Activated CD4-positive, alpha-beta memory T cell treated with anti-CD3 and anti-CD28 coated beads for 36 hours (primary cell): ENCODE measurements at places on chromosomes 4 and X. TPM values are rescaled to one million over a fixed set of nuclear protein-coding genes. Genes with fewer than 3 reads are reported as not detected.

GATA1 gene
- total RNA-seq = not detected

TLL1 gene
- not detected for total RNA-seq

EXOC1L gene
- total RNA-seq = not detected

MAB21L2 gene
- not detected for total RNA-seq

ZDHHC15 gene
- total RNA-seq = 0.14 TPM

CDKN2AIP gene
- total RNA-seq = 23.0 TPM

LPAR4 gene
- total RNA-seq = not detected

GAGE12E gene
- not detected for total RNA-seq

CXorf65 gene
- 12.6 TPM for total RNA-seq

DRD5 gene
- total RNA-seq = not detected

ASB5 gene
- not detected for total RNA-seq

DNA sequence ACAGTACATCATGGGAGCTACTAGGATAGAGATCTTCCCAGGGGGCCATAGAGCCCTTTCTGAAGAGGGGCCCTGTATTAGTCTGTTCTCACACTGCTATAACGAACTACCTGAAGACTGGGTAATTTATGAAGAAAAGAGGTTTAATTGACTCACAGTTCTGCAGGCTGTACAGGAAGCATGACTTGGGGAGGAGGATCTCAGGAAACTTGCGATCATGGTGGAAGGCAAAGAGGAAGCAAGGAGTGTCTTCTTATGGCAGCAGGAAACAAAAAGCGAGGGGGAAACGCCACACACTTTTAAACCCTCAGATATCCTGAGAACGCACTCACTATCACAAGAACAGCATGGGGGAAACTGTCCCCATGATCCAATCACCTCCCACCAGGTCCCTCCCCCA is 4.2 kb upstream of the SLC9A6 start:
- H3K36me3 ChIP-seq = no peaks in the 10 kb centered on the region
- no peak overlapping the region for H3K4me3 ChIP-seq
- peaks cover 53% of the 10 kb centered on the region for H3K4me1 ChIP-seq
- DNase-seq = no peak
- H3K27me3 ChIP-seq = no peaks in the 10 kb centered on the region

DNA sequence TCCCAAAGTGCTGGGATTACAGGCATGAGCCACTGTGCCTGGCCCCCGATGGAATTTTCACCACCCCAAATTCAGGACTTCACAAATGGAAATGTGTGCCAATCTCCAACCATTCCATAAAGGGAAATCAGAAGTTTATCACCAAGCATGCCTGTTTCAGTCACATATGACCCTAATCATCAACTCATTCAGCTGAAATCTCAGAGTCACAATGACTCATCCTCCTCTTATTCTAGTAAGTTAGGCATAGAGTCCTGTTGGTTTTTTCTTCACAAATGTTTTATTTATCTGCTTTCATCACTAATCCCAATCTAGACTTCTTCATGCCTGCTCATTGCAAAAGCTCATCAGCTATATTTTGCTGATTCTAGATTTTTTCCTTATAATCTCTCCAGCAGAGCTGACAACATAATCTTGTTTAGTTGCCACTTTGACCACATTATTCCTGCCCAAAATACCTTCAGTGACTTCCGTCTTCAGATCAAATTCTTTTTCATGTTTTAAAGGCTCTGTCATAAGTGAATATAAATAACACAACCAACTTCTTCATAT is 83.3 kb downstream of the SLC7A11 start:
- H3K27ac ChIP-seq = no peak overlapping the region
- H3K36me3 ChIP-seq = no peaks in the 10 kb centered on the region
- H3K4me1 ChIP-seq = no peaks in the 10 kb centered on the region
- no peak for DNase-seq

GRCh38 chr4:103757631-103758030 is 37.8 kb upstream of the TACR3 start:
- H3K4me3 ChIP-seq = no peak overlapping the region
- H3K27ac ChIP-seq = no peak overlapping the region
- no peaks in the 10 kb centered on the region for H3K4me1 ChIP-seq
- H3K36me3 ChIP-seq = no peaks in the 10 kb centered on the region
- DNase-seq = no peak
- no peaks in the 10 kb centered on the region for H3K27me3 ChIP-seq

GRCh38 chr4:61094854-61095598 is 105.1 kb upstream of the ADGRL3 start:
- no peak overlapping the region for H3K4me3 ChIP-seq
- DNase-seq = no peak
- H3K27ac ChIP-seq = no peak overlapping the region
- no peaks in the 10 kb centered on the region for H3K36me3 ChIP-seq
- no peaks in the 10 kb centered on the region for H3K27me3 ChIP-seq
- no peaks in the 10 kb centered on the region for H3K4me1 ChIP-seq

DNA sequence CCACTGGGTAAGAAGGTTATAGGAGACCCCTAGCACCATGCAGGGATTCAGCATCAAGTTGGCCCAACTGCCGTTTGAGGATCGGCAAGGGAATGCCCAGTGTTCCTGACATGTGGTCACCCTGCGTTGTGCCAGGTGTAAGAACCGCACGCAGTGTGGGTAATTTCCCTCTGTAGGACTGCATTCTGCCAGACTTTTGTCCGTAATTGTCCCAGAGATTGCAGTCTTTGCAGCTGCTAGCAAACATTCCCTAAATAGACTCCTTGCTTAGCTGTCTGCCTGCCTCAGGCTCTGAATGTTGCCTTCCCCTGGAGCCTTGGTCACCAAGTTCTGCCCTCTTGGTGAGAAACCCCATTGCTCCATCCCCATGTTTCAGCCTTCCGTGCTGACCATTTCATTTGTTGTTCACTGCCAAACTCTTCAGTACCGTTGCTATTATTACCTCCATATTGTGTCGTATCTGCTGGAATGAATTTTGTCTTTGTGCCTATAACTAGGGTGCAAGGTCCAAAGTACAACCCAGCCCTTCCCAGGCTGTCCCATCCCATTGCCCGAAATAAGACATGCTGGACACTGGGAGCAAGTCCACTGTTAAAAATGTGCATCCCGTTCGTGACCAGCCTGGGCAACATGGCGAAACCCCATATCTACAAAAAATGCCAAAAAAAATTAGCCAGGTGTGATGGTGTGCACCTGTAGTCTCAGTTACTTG is 53.8 kb upstream of the USP9X start:
- no peaks in the 10 kb centered on the region for H3K27me3 ChIP-seq
- no peak for DNase-seq
- H3K4me1 ChIP-seq = no peaks in the 10 kb centered on the region
- no peaks in the 10 kb centered on the region for H3K36me3 ChIP-seq

DNA sequence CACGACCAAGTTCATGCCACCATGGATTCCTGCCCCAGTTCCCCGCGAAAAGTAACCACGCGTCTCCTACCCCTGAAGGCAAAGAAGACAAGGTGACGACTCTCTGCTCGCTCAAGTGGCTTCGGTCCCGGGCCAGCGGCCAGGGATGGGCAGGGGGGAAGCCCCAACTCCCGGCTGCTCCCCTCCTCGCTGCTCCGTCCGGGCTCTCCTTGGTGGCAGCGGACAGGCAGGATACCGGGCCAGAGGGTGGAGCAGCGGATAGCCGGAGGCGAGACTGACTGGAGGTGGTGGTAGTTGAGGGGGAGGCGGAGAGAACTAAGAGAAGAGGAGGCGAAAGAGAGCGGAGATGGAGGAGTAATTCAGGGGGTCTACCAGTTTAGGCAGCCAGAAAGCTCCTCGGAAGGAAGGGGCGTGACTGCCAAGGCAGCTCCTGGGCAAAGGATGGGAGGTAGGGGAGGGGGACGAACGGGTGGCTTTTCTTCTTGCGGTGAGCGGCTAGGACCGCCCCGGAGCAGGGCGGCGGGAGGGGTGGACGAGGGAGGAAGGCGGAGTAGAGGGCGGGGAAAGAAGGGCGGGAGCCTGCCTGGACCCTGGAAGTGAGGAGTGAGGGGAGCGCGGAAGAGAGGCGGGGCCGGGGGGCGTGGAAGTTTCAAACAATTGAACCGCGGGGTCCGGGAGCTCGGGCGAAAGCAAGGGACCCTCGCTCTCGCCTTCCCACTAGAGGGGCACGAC is at the start of gene AMOT:
TSS of gene AMOT (minus strand) at position 450 of the 732 bp plus-strand sequence. CDS start 17,705 bp downstream, outside the sequence.
- H3K27me3 ChIP-seq = no peaks in the 10 kb centered on the region
- peak; percentile 66 for DNase-seq
- H3K27ac ChIP-seq = peak within 1 kb of the TSS; percentile 49
- H3K4me1 ChIP-seq = peaks cover 13% of the 10 kb centered on the region
- H3K4me3 ChIP-seq = peak within 1 kb of the TSS; percentile 80
- no peaks in the 10 kb centered on the region for H3K36me3 ChIP-seq

DNA sequence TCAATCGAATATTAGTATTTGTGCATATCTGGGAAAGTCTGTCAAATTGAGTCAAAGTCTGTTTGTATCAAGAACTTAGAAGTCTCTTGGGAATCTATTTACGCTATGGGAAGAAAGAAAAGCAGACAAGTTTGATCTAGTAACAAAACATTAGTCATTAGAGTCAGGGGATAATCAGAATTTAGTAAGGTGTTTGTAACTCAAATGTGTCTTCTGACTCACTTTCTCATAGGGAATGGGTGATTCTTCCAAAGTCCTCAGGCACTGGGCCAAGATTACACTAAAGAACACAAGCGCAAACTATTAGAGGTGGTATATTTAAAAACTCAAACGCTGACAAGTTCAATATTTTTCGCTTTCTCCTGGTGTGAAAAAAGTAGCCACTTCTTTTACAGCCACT is 926.5 kb downstream of the PDHA2 start:
- H3K27ac ChIP-seq = no peak overlapping the region
- no peak overlapping the region for H3K4me3 ChIP-seq
- H3K36me3 ChIP-seq = no peaks in the 10 kb centered on the region
- no peaks in the 10 kb centered on the region for H3K4me1 ChIP-seq
- H3K27me3 ChIP-seq = no peaks in the 10 kb centered on the region

DNA sequence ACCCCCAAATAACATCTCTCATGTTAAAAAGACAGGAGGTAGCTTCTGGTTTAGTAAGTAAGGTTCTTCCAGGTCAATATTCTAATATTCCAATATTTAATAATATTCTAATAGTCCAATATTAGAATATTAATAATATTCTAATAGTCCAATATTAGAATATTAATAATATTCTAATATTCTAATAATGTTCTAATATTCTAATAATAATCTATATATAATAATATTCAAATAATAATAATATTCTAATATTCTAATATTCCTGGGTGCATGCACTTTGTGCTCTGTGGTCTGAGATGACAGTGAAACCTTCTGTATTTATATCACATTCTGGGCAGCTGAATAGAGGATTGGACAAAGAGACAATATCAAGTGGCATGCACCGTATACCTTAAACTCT is 96.1 kb downstream of the PCDH10 start:
- H3K27me3 ChIP-seq = no peaks in the 10 kb centered on the region
- H3K4me3 ChIP-seq = no peak overlapping the region
- H3K27ac ChIP-seq = no peak overlapping the region
- no peaks in the 10 kb centered on the region for H3K36me3 ChIP-seq
- H3K4me1 ChIP-seq = no peaks in the 10 kb centered on the region
- DNase-seq = no peak

DNA sequence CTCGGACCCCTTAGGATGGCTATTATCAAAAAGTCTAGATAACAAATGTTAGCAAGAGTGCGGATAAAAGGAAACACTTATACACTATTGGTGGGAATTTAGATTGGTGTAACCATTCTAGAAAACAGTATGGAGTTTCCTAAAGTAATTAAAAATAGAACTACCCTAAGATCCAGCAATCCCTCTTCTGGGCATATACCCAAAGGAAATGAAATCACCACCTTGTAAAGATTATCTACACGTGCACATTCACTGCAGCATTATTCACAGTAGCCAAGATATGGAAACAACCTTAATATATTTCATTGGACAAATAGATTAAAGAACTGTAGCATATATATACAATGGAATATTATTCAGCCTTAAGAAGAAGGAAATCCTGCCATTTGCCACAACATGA is 462.4 kb downstream of the IQCM start:
- H3K27ac ChIP-seq = no peak overlapping the region
- H3K27me3 ChIP-seq = no peaks in the 10 kb centered on the region
- no peak overlapping the region for H3K4me3 ChIP-seq
- no peaks in the 10 kb centered on the region for H3K4me1 ChIP-seq
- no peaks in the 10 kb centered on the region for H3K36me3 ChIP-seq

GRCh38 chr4:40963897-40964478 is 214.2 kb downstream of the NSUN7 start:
- no peak for DNase-seq
- no peaks in the 10 kb centered on the region for H3K4me1 ChIP-seq
- no peak overlapping the region for H3K27ac ChIP-seq
- H3K4me3 ChIP-seq = no peak overlapping the region

DNA sequence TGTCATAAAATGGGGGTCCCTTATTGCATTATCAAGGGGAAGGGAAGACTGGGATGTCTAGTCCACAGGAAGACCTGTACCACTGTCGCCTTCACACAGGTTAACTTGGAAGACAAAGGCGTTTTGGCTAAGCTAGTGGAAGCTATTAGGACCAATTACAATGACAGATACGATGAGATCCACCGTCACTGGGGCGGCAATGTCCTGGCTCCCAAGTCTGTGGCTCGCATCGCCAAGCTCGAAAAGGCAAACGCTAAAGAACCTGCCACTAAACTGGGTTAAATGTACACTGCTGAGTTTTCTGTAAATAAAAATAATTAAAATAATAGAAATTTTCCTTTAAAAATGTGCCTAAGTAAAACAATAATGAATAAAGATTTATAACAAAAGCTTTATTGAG is 30.6 kb downstream of the AASDH start:
- H3K36me3 ChIP-seq = peaks cover 12% of the 10 kb centered on the region
- H3K27ac ChIP-seq = no peak overlapping the region
- H3K27me3 ChIP-seq = no peaks in the 10 kb centered on the region
- DNase-seq = no peak

- peak; percentile 37 for DNase-seq
- peak overlapping the region; percentile 5 for H3K27ac ChIP-seq
- H3K36me3 ChIP-seq = no peaks in the 10 kb centered on the region
- H3K4me3 ChIP-seq = no peak overlapping the region
These were observed 46.4 kb downstream of the FHL1 start for GRCh38 chrX:136193771-136194170.

- no peak overlapping the region for H3K4me3 ChIP-seq
- DNase-seq = no peak
- H3K4me1 ChIP-seq = peaks cover 4% of the 10 kb centered on the region
- H3K27me3 ChIP-seq = no peaks in the 10 kb centered on the region
- no peak overlapping the region for H3K27ac ChIP-seq
- no peaks in the 10 kb centered on the region for H3K36me3 ChIP-seq
These were observed 42.6 kb downstream of the RGS12 start for GRCh38 chr4:3335385-3335784.

- no peak overlapping the region for H3K27ac ChIP-seq
- H3K4me1 ChIP-seq = no peaks in the 10 kb centered on the region
- no peaks in the 10 kb centered on the region for H3K27me3 ChIP-seq
- no peaks in the 10 kb centered on the region for H3K36me3 ChIP-seq
- DNase-seq = no peak
- no peak overlapping the region for H3K4me3 ChIP-seq
These were observed 348.3 kb downstream of the ARHGAP24 start for GRCh38 chr4:85823295-85823694.

GRCh38 chr4:147134536-147135210 is 189.0 kb upstream of the TTC29 start:
- H3K27me3 ChIP-seq = peaks cover 7% of the 10 kb centered on the region
- no peaks in the 10 kb centered on the region for H3K36me3 ChIP-seq
- no peak for DNase-seq
- H3K27ac ChIP-seq = no peak overlapping the region
- H3K4me3 ChIP-seq = no peak overlapping the region
